Anterior cingulate cortex (tissue), 58 donors: ENCODE measurements at places on chromosomes 7 and 10.

- DNase-seq = no peak
Measured at GRCh38 chr7:18756378-18757050, 261.0 kb downstream of the HDAC9 start.

GRCh38 chr7:21771266-21771665 lies 174.4 kb downstream of the CDCA7L start:
- DNase-seq = no peak

DNA sequence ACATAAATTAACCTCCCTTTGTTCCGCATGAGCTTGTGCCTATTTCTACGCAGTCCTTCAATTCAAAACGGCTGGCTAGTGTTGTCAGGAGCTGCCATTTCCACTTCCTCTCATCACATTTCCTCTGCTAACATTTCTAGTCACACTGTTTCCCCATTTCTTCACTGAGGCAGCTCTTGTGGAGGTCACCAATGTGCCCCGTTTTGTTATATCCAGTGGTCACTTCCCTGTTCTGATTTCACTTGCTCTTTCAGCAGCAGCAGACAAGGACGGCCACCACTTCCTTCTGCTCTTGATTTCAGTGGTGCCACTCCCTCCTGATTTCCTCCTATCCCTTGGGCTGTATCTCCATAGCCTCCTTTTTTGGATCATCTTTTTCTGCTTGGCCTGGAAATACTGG lies 64.8 kb upstream of the SEC61G start:
- DNase-seq = no peak

GRCh38 chr10:97002670-97003069 lies 170.6 kb downstream of the LCOR start:
- no peak for DNase-seq

- DNase-seq = no peak
Measured at GRCh38 chr10:46000538-46000937, 28.2 kb downstream of the TIMM23 start.

GRCh38 chr10:23354630-23355279 lies 10.2 kb upstream of the C10orf67 start:
- no peak for DNase-seq
